Stromal cell of bone marrow (primary cell): ENCODE measurements at places on chromosomes 3 and 15.

DNA sequence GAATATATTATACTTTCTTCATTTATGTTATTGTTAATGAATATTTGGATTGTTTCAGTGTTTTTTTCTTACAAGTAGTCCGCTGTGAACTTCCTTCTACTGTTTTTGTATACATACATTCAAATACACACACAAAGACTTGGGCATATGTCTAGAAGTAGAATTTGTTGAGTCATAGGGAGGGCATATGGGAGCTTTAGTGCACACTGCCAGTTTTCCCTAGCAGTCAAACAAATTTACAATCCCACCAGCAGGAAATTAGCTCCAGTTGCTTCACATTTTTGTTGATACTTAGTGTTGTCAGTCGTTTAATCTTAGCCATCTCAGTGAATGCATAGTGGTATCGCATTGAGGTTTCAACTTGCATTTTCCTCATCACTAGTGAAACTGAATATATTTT, 492.3 kb downstream of the DIPK2A start:
- DNase-seq: no peak

GRCh38 chr3:77889616-77890015, 849.7 kb downstream of the ROBO2 start:
- DNase-seq: no peak

- DNase-seq: peak; percentile 18
Observed at GRCh38 chr3:57227930-57228751, 612 bp downstream of the APPL1 start.

DNA sequence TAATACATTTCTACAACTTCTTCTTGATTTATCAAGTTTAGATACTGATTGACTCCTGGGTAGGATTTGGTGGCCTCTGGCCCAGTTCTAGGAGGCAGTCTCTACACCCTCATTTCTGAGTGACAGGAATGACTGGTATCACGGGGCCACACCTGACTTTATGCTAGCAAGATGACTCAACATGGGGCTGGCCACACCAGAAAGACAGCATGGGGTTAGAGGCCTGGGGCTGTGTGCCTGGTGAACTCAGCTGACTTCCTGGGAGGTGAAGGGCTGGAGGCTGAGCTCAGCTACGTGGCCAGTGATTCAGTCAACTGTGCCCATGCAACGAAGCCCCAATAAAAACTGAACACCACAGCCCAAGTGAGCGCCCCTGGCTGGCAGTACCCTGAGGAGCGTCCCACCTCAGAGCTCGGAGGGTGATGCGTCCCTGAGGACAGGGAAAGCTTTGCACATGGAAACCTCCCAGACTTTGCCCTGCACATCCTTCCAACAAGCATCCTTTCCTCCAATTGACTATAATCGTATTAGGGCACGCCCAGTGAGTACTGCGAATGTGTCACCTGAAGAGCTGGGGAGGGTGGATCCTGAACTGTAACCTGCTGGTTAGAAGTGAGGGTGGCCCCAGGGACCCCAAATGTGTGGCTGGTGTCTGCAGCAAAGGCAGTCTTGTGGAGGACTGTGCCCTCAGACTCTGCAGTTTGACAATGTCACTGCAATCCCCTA, 57.2 kb downstream of the NIPA2 start:
- no peak for DNase-seq

- DNase-seq: no peak
Observed at GRCh38 chr3:177349384-177349783, 152.1 kb upstream of the TBL1XR1 start.

GRCh38 chr15:55037071-55037470, 159.7 kb downstream of the RSL24D1 start:
- DNase-seq: no peak

GRCh38 chr3:175932586-175932985, 1073.5 kb downstream of the NAALADL2 start:
- DNase-seq: peak; percentile 13
